NCI-H510A treated with DMSO at 0.1 percent for 48 hours (cell line): ENCODE measurements at places on chromosomes 5 and 9.

- DNase-seq, result no peak
Observed at GRCh38 chr5:127352068-127352467, 61.5 kb downstream of the MEGF10 start.

GRCh38 chr5:60395712-60396329, 304.1 kb downstream of the DEPDC1B start:
- no peak for DNase-seq

DNA sequence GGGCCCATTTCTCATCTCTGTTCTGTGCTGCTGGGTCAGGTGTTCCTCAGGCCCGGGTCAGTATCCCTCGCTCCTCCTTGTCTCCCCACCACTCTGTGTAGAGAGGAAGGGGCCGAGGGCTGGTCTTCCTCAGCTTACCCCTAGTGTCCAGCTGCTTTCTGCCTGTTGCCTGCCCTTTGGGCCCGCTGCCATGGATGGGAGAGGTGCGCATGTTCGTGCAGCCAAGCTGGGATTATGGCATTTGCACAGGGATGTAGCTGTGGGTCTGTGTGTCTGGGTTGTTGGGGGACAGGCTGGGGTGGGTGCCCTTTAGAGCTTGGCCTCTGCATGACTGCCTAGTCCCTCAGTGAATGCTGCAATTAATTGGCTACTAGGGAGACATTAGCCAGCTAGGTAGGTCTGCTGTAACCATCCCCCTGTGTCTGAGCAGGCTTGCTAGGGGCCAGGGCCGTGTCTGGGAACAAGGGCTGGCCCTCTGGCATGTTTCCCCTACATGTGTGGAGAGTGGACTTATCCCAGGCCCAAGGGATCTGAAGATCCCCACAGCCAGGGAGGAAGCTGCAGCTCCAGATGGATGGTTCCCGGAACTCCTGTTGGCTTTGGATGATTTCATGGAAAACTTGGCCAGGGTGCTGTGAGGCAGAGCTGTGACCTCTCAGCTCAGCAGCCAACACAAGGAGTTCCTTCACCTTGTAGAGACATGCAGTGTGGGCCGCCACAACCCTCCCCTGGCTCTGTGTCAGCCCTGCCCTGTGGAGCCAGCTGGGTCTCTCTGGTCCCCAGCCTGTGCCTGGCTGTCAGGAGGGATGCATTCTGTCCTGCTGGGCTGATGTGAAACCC, 161.9 kb downstream of the MACROH2A1 start:
- no peak for DNase-seq

- no peak for DNase-seq
Observed at GRCh38 chr5:111627862-111628261, 115.5 kb upstream of the STARD4 start.

GRCh38 chr5:12805165-12805698, 901.0 kb upstream of the CTNND2 start:
- DNase-seq, result no peak

DNA sequence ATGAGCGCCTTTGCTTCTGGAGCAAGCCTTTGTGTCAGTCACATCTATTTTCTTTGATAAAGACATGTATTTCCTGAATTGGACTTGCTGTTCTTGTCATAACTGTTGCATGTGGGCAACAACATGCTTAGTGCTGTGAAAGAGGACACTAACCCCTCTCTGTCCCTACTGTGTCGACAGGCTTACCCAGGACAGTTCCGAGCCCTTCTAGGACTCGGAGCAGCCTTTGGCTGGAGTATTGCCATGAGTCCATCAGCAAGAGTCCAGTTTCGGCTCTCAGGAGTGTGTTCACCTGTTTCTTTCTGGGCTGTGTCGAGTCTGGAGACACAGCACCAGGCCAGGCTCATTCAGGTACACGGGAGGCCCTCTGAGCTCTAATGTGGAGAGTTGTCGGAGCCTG, 36.1 kb upstream of the PHF2 start:
- no peak for DNase-seq

- DNase-seq, result peak; percentile 95
Observed at GRCh38 chr9:131349881-131350563, 43.9 kb upstream of the PRRC2B start.

DNA sequence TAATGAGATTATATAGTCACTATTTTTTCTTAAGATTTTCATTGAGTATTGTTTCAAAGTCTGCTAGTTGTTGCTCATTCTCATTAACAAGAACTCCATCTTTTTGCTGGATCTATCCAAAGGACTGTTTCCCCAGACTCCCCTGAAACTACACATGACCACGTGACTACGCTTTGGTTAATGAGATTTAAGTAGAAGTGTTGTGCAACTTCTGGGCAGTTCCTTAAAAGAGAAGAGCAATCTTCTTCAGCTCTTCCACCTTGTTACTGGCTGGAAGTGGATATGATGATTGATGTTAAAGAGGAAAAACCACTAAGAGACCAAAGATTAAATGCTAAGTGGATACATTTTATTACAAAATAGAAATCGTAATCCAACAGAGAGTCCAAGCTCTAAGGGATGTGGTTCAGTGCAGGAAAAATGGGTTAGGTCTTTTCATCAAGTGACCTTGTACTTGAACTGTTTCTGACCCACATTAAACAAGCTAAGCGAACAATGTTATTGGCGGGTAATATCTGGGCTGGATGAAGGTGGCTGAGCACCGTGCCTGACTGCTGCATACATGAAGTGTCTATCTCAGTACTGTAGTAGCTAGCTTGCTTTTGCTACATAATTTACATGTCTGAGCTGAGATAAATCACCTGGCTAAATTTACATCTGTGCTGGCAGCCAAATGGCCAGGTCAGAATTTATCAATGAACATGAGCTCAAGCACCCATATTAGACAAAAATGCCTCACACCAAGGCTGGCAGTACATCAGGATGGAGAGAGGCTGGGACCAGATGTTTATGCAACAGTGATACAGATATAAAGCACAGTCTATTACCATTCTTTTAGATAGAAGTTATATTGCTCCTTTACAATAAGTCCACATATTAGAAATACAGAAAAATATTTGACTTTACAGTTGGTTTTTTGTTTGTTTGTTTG, 7.5 kb upstream of the CTNNAL1 start:
- DNase-seq, result no peak

- DNase-seq, result peak; percentile 45
Observed at GRCh38 chr9:133948561-133949485, 43.3 kb downstream of the VAV2 start.

GRCh38 chr5:142245786-142246185, 79.0 kb downstream of the SPRY4 start:
- no peak for DNase-seq
